Bladder microvascular endothelial cell (primary cell): ENCODE measurements at places on chromosomes 4 and X. TPM values are rescaled to one million over a fixed set of nuclear protein-coding genes. Genes with fewer than 3 reads are reported as not detected.

Gene AMBN
- total RNA-seq = not detected in 2 replicates

Gene EXOC1
- total RNA-seq = 28.2 and 52.7 TPM in 2 replicates

Gene SLC26A1
- 0.13 and 0.16 TPM in 2 replicates for total RNA-seq

Gene ODAM
- total RNA-seq = not detected in 2 replicates

Gene PLAC8
- 0.19 and 0.81 TPM in 2 replicates for total RNA-seq
